ENCODE measurements at places on chromosomes 11 and 22. TPM values are rescaled to one million over a fixed set of nuclear protein-coding genes. Genes with fewer than 3 reads are reported as not detected.

Gene POU2AF1
- total RNA-seq = not detected

Gene YAP1
- 61.6 TPM for total RNA-seq

Gene SCN2B
- 0.05 TPM for total RNA-seq

Gene LPXN
- total RNA-seq = 59.1 TPM

Gene ANO5
- not detected for total RNA-seq

Gene KCNK7
- 0.52 TPM for total RNA-seq

Gene PHOX2A
- not detected for total RNA-seq

Gene MPZL3
- 8.7 TPM for total RNA-seq

Gene ABTB2
- 3.2 TPM for total RNA-seq

Gene VSIG10L2
- not detected for total RNA-seq

Gene RPS25
- total RNA-seq = 1,882 TPM

Gene PRSS23
- 474 TPM for total RNA-seq

Gene OVOL1
- total RNA-seq = not detected

Gene YPEL4
- 0.25 TPM for total RNA-seq

Gene GRIK4
- total RNA-seq = not detected

Gene UBQLNL
- 0.34 TPM for total RNA-seq

- DNase-seq = no peak
These were observed 8.4 kb downstream of the TSPAN32 start for GRCh38 chr11:2310073-2310785.

DNA sequence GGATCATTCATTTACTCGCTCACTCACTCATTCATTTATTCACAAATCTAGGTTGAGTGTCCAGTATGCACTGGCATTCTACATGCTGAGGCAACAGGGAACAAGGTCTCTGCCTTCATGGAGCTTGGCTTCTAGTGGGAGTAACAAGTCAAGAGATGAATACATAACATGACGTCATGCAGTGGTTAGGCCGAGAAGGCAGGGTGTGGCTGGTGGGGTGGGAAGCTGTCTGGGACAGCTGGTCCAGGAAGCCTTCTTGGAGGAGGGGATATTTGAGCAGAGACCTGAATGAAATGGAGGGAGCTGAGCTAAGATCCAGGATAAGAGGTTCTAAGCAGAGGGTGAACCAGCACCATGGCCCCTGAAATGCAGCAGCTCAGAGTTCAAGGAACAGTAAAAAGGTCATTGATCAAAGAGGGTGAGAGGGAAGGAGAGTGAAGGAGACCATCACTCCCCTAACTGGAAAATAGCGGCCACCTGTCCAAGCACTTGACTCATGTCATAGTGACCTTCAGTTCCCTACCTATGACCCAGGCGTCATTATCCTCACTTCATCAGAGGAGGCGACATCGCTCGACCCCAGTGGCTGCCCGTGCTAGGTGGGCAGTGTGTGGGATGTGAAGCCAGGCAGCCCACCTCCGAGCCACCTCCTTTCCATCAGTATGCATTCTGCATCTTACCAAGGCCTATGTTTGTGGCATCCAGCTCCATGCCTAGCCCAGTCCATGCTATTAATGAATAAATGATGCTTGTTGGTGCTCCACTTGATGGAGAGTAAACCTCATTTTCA lies 105.0 kb downstream of the TSPAN18 start:
- DNase-seq = no peak

- no peak for DNase-seq
These were observed 12.1 kb upstream of the SF1 start for GRCh38 chr11:64790205-64791095.

- peak; percentile 94 for DNase-seq
These were observed 95.7 kb downstream of the STIM1 start for GRCh38 chr11:3950996-3951660.

DNA sequence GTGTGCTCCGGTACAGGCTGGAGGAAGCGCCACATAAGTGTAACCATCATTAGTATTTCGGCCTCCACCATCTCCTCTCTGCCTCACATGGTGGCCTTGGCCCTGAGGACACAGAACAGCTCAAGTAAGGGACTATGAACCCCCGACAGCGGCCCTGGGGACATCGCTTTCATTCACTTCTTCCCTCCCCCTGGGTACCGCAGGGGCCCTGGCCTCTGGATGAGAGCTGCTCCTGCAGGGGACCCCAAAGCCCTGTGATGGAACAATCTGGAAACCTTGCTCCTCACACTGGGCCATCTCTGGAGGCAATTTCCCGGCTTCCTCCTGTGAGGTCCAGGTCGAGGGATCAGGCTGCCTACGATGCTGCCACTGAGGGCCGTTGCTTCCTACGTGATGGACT lies 565.5 kb downstream of the BRD1 start:
- DNase-seq = no peak

DNA sequence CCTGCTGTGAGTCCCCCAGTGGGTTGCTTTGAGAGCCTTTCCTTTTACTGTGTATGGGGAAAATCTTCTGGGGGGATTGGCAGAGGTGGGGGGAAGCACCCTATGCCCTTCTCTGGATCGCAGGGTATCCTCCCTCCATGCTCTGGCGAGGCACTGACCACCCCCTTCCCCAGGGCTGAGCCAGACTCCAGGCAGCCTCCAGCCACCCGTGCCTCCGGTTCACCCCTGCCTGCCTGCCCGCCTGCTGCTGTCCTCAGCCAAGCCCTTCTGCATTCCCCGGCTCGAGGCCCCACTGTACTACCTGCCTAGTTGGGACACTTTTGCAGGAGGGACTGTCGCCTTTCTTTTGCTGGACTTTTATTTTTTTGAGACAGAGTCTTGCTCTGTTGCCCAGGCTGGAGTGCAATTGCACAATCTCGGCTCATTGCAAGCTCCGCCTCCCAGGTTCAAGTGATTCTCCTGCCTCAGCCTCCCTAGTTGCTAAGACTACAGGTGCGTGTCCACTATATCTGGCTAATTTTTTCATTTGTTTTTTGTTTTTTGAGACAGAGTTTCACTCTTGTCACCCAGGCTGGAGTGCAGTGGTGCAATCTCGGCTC lies 23.8 kb upstream of the TP53I11 start:
- no peak for DNase-seq

DNA sequence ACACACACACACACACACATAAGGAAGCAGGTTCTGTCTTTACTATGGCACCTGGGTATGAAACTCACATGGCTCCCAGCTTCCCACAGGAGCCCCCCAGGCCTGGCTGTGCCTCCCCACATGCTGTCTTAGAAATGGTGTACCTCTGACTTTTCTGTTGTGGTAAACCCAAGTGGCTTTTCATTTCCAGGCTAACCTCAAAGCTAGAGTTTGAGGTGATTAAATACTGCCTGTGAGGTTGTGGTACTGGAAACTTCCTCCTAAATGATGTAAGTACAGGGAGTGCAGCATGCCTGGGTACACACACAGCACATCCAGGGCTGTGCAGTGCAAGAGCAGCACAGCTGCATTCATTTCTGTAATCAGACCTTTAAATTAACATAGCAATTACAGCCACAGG lies 34.4 kb downstream of the ME3 start:
- DNase-seq = peak; percentile 79

DNA sequence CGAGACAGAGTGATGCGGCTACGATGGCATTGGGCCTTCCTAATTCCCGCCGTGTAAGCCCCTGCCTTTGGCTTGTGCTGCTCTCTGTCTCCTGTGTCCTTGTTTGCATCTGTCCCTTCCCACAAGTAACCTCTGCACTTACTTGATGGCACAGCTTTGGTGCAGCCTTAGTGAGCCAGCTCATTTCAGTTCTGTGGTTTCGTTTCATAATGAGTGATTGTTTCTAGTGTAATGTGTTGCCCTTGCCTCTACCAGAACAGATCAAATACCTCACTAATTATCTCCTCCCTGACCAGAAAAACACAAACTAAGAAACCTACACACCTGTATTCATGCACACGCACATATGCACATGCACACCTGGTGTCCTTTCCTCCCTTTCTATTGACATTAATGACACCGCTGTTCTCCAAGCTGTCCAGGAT lies 58.8 kb downstream of the GRK3 start:
- DNase-seq = no peak

DNA sequence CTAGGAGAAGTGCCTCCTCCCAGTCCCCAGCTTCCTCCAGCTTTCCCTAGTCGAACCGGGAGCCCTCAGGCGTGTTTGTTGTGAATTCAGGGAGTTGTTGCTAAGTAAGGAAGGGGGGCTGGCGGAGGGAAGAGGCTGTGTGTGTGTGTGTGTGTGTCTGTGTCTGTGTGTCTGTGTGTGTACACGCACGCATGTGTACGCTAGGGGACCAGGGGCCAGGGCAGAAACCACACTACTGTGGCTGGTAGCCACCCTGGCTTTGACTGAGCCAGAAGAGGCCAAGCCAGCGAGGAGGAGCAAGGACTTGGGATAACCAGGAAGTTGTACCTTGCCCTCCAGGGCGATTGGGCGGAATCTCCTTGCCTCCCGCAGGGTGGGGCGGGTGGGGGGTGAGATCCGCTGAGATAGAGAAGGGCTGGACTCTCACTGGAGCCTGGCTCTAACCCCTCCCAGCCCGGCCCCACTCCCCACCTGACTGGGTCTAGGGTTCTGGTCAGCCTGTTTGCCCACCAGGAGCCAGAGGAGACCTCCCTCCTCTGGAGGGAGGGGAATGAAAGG lies 7.5 kb downstream of the BCL9L start:
- DNase-seq = peak; percentile 97

GRCh38 chr11:121556937-121557336 lies 104.2 kb upstream of the SORL1-AS1 start:
- no peak for DNase-seq

DNA sequence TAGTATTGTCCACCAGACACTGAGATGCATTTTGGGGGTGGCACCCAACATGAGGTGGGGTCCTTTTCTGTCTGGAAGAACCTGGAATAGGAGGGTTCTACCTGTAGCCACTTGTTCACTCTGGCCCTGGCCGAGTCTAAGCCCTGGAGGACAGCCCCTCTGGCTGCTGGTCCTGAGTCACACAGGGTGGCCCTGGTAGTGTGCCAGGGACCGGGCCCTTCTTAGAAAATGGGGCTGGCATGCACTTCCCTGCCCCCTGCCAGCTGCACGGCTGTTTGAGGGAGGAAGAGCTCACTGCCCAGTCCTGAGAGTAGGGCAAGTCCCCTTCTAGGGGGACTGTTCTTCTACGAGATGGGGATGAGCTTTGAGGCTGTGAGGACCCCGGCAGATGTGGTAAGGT lies 2.2 kb downstream of the PLCB3 start:
- peak; percentile 59 for DNase-seq

DNA sequence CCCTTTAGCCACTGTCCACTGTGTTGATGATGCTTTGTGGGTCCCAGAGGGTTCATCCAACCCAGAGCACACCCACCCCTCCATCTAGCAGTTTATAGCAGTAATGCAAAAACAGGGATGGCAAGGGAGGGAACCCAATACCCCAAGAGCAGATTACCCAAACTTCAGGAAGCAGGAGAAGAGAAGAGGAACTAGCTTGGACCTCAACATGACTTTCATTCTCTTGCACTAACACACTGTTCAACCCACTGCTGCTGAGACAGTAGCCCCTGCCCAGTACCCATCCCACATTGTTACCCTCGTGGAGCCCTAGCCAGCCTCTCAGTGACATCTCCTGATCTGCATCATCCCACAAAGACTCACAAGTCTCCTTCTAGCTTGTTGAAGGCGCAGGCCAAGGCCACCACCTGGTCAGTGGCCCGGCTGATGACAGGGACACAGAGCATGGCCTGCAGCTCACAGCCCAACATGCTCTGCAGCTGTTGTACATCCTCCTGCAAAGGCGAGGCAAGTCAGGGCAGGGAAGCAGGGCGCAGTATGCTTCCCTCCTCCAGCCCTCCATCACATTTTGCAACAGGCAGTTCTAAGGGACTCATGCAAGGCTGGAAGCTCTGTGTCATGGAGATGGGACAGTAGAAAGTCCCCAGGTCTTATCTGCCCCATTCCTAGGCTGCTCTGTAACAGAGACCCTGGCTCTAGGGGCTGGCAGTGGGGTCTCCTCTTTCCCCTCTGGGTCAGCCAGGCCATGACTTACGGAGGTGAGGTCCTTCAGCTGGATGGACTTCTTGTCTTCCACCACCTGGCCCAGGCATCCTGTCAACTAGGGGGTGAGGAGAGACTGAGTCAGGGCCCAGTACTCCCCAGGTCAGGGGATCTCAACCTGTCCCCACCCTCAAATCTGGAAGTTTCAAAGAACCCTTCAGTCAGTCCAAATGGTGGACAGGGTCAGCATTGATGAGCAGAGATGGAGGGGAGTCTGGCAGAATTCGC lies 85.5 kb downstream of the PDE2A start:
- no peak for DNase-seq

DNA sequence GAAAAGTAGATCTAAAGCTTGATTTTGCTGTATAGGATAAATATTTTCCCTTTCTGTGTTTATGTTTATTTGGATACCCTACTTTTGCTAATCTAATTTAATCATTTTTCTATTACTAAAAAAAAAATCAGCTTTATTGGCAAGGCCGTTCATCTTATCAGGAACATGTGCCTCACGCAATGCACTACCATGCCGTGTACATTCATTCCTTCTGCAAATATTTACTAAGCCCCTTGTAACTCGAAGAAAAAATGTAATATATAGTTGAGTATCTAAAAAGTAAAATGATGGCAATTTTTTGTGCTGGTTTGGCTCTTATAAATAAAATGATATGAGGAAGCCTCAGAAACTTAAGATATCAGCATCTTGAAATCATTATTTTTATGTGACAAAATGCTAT lies 8.9 kb downstream of the UVRAG start:
- no peak for DNase-seq

- peak; percentile 23 for DNase-seq
These were observed 737 bp downstream of the PPP2R1B start for GRCh38 chr11:111765320-111765983.

- no peak for DNase-seq
These were observed 13.8 kb downstream of the USP2 start for GRCh38 chr11:119367661-119368120.

GRCh38 chr22:47175151-47176025 lies 412.9 kb downstream of the TBC1D22A start:
- no peak for DNase-seq

GRCh38 chr11:3683039-3683438 lies 11.9 kb upstream of the CHRNA10 start:
- no peak for DNase-seq

- no peak for DNase-seq
These were observed 4.9 kb upstream of the TTLL12 start for GRCh38 chr22:43191831-43192230.

DNA sequence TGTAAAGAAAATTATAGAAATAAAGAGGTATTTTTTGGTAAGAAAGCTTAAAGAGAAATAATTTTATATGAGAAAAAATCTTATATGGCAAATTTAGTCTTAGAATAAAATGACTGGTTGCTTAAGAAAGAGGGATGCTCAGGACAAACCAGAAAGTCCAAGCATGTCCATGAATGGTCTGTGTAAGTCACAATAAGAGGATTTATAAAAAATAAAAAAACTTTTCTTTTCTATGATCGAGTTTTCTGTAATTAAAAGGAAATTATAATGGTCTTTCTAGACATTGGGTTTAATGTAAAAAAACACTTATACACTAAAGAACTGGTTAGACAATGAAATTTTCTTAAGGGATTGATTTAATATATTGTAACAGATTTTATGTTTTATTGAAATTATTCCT lies 819.6 kb downstream of the TBC1D22A start:
- no peak for DNase-seq

All from M059J (cell line).